ENCODE measurements at places on chromosomes 11 and 22.

DNA sequence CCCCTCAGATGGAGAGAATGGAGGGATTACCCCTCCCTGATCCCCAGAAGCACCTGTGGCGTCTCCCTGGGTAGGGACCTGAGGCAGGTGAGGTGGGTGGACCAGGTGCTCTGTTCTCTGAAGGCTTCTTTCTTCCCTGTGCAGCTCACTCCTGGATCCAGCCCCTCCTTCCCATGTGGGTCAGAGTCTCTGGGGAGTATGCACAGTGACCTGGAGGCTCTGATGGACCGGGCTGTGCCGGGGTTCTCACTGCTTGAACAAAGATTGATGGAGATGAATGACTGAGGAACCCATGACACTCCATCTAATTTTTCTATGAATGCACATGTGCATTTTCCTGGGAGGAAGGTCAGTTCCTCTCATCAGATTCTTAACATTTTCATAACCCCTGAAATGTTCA lies 78.6 kb upstream of the SHANK2 start:
- no peak overlapping the region for H3K27ac ChIP-seq
- no peaks in the 10 kb centered on the region for H3K36me3 ChIP-seq
- H3K4me3 ChIP-seq = no peak overlapping the region

GRCh38 chr11:72932132-72932570 lies 117.9 kb downstream of the ATG16L2 start:
- H3K4me1 ChIP-seq = no peaks in the 10 kb centered on the region
- DNase-seq = no peak
- no peak overlapping the region for H3K27ac ChIP-seq
- H3K27me3 ChIP-seq = no peaks in the 10 kb centered on the region
- H3K36me3 ChIP-seq = no peaks in the 10 kb centered on the region
- no peak overlapping the region for H3K4me3 ChIP-seq

DNA sequence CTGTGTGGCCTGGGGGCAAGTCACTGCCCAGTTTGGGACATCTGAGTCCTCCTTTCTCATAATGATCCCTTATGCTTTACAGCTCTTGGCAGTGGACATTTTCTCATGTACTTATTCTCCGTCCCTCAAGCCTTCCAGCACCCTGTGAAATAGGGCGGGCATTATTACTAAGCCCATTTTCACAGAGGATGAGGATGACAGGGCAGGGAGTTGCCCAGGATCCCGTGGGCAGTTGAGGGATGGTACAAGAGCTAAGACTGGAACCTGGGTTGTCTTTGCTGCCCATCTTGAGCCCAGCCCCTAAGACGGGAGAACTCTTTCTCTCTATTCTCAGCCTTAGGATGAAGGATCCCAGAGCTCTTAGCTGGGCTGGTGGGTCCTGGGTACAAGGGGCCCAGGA lies 11.2 kb downstream of the CD82 start:
- no peak for DNase-seq
- H3K4me1 ChIP-seq = peaks cover 72% of the 10 kb centered on the region
- no peak overlapping the region for H3K4me3 ChIP-seq
- H3K27me3 ChIP-seq = no peaks in the 10 kb centered on the region

- DNase-seq = no peak
- H3K27ac ChIP-seq = no peak overlapping the region
- H3K27me3 ChIP-seq = peaks cover 16% of the 10 kb centered on the region
- H3K4me3 ChIP-seq = no peak overlapping the region
Measured at GRCh38 chr11:8382436-8383053, 118.9 kb upstream of the LMO1 start.
